ENCODE measurements at places on chromosomes 16 and 17.

- DNase-seq, result no peak
Observed at GRCh38 chr17:720706-721539, 6.3 kb upstream of the VPS53 start.

GRCh38 chr16:85753976-85754375 lies 3.1 kb upstream of the C16orf74 start:
- DNase-seq, result no peak

GRCh38 chr16:13621639-13622038 lies 298.3 kb upstream of the ERCC4 start:
- DNase-seq, result peak; percentile 20

GRCh38 chr17:35432176-35433074 lies at the start of gene SLFN12:
SLFN12 (minus strand) TSS chr17:35432500; CDS start chr17:35423028, 9,472 bp downstream.
- DNase-seq, result peak; percentile 17

DNA sequence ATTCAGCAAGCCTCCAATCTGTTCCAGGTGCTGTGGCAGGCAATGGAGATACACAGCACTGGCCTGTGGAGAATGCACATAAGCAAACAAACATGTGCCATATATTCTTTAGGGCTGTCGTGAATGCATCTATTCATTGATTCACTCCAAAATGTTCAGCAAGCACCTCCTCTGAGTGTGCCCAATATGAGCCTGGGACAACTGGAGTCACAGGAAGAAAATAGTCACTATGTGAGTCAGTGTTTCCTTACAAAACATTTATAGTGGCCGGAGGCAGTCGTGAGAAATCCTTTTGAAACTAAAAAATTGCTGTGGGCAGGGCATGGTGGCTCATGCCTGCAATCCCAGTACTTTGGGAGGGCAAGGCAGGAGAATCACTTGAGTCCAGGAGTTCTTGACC lies 310.1 kb downstream of the CA10 start:
- DNase-seq, result no peak

GRCh38 chr17:79814974-79815835 lies 18.3 kb upstream of the CBX8 start:
- DNase-seq, result peak; percentile 56

DNA sequence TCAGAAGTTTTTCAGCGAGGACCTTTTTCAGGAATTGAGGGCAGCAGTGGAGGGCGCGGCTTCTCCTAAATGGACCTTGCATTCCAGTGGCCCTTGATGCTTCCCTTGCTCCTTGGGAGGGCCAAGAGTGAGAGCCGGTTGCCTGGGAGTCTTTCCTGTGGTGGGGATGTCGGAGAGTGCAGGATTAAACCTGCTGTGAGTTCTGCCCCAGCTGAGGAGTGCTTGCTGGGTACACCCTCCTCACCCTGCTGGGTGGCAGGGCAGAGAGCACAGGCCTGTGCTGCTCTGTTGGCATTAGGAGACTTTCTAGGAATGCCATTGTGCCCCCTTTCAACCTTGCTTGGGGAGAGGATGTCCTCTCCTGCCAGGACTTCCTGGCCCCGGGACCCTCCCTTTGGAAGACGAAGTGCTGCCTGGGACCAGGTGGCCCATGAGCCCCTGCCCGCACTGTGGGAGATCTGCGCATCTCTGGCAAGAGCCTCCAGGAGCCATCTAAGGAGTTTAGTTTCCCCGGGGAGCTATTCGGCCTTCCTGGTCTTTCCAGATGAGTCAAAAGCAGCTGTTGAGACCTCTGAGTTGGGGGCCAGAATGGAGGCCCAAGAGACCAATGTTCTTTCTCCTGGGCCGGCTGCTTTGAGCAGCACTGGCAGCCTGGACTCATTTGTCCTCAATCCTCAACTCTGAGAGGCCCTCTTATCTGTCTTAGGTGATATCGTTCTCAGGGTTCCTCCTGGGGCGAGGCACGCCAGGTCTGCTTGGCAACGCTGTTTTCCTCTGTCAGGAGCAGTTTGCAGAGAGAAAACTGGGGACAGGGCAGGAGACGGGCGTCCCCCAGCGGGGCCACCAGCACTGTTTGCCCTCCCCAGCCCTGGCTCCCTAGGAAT lies 5.6 kb downstream of the LLGL2 start:
- peak; percentile 7 for DNase-seq

DNA sequence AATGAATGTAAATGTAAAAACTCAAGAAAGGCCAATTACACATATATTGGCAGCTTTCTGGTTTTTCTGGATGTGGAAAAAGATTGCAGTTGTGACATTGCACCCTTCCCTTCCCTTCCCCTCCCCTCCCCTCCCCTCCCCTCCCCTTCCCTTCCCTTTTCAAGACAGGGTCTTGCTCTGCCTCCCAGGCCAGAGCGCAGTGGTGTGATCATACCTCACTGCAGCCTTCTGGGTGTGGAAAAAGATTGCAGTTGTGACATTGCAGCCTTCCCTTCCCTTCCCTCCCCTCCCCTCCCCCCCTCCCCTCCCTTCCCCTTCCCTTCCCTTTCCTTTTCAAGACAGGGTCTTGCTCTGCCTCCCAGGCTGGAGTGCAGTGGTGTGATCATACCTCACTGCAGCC lies 41.7 kb downstream of the PIK3R5 start:
- DNase-seq, result no peak

- DNase-seq, result no peak
Observed at GRCh38 chr17:68437979-68438822, 19.1 kb downstream of the WIPI1 start.

DNA sequence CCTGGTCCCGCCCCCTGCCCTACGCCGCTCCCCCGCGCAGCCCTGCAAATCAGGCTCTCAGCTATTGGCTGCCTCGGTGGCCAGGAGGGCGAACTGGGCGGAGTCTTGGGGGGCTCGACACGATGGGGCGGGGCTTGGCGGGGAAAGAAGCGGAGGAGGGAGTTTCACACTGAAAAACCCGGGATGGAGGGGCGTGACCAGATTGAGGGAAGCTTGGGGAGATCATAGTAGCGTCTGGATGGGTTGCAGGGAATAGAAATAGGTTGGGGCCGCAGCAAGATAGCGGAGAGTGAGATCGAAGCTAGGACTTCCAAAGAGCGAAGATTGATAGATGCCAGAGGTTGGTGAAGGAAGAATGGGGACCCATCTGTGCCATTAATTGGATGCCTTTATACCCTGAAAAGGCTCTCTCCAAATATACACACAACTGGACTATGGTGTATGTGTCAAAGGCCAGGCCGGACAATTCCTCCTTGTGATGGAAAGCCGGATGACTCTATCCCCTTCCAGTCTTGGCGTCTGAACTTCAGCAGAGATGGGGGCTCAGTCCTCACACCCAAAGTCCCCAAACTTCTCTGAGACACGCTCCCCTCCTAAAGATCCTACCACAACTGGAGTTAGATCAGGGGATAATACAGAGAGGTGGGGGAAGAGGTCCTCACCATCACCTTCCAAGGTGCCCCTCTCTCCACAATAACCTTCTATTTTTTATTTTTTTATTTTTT lies 376 bp upstream of the STAC2 start:
- DNase-seq, result peak; percentile 99

GRCh38 chr16:79523971-79524370 lies 76.6 kb downstream of the MAF start:
- no peak for DNase-seq

- peak; percentile 20 for DNase-seq
Observed at GRCh38 chr17:5418858-5419355, 555 bp downstream of the NUP88 start.

GRCh38 chr16:10517868-10518267 lies 62.5 kb downstream of the EMP2 start:
- DNase-seq, result no peak

DNA sequence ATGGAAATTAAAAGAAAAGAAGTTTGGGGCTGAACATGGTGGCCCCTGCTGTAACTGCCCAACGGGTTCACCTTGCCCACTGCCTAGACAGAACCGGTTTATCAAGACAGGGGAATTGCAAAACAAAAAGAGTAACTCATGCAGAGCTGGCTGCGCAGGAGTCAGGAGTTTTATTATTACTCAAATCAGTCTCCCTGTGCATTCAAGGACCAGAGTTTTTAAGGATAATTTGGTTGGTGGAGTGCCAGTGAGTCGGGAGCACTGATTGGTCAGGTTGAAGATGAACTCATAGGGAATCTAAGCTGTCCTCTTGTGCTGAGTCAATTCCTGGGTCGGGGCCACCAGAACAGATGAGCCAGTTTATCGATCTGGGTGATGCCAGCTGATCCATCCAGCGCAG lies 4.4 kb upstream of the SCPEP1 start:
- no peak for DNase-seq

Measured in iPS-NIHi11 (cell line).